NCI-H1092 (cell line): ENCODE measurements at places on chromosomes 7 and 10.

DNA sequence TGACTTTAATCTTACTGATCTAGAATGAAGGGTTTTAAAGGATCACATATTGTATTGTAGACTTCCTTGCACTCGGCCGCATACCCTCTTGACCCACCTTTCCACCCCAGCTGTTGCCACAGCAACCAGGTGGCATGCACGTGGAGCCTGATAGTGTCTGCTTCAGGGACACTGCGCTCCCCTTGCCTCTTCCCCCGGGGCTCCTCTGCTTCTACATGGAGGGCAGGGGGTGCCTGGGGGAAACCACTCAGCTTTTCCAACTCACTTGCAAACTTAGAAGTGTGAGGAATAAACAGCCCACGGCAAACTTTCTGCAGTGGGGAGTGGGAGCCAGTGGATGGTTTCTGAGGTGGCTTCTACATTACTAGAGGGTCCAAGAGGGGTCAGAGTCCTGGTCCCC, 458.6 kb downstream of the PLXNA4 start:
- DNase-seq, result no peak

DNA sequence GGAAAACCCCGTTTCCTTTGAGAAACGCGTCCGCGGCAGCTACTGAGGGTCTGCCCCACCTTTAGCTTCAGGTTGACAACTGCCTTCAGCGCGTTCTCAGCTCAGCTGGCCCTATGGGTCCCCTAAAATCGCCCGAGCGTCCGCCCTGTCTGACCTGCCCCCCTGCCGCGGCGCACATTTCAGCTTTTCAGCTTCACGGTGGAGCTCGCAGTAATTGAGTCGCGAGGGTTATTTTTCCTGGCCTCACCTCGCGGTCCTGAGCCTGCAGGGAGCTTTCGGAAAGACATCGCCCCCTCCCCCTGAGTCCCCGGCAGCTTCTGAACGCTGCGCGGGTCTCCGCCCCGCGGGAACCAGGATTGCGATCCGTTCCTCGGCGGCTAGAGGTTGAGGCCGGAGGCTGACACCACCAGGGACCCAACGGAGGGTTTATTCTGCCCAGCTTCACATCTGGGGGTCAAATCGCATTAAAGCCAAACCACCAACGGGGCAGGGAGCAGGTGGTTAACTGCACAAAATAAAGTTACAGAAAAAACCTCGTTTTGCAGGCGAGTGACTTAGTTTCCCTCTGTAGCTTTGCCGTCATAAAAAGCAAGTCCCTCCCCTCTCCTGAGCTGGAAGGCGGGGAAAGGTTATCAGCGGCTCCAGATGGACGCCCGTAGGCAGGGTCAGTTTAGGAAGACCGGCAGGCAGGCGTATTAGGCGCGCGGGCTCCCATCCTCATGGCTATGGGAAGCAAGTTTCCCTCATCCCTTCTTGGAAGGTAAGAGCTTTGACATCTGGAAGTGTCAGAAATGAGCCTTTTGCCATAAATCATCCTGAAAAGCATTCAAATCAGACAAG, 11.0 kb downstream of the TWIST1 start:
- peak; percentile 23 for DNase-seq

DNA sequence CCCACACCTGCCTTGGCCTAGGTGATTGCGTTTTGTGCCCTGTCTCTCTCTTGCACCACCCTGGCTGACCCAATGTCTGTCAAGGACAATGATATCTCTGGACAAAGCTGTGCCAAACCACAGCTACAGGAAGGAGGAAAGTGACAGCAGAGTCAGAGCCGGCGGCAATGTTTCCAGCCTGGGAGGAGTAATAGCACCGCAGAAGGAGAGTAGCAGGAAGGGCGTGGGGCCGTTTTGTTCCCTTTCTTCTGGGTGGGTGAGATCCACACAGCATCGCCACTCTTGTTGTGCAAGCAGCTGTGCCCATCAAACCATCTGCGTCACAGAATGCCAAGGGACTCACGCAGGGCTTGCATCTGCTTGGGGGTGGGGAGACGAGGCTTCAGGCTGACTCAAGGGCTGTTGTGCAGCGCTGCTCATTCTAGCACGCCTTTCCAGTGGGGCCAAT, 341.6 kb upstream of the AUTS2 start:
- no peak for DNase-seq

DNA sequence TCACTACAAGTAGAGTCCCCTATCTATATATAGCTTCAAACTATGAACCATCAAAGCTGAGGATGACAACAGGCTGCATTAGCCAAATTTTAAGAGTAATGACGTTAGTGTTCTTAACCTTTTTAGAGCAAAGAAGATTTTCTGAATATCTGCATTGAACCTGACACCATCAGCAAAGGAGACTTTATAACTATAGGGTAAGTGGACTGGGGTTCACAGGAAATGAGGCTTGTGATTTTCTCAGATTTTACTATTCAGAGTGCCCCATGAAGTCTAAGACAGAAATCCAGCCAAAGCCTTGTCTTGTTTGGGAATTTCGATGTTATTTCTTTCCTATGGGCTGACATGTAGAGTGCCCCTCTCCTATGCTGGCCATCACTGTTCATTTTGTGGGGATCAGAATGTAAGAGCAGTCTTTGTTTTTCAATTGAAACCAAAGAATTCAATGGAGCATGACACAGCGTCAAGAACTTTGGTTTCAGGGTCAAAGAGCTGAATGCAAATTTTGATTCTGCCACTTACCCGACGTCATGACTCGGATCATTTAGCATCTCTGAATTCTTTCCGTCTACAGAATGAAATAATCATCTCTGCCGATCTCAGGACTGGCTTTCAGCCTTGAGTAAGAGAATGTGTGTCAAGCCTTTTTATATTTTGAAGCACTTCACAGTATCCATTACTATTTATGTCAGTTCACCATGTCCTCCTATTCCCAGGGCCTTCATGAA, 52.7 kb downstream of the DENND11 start:
- DNase-seq, result no peak

DNA sequence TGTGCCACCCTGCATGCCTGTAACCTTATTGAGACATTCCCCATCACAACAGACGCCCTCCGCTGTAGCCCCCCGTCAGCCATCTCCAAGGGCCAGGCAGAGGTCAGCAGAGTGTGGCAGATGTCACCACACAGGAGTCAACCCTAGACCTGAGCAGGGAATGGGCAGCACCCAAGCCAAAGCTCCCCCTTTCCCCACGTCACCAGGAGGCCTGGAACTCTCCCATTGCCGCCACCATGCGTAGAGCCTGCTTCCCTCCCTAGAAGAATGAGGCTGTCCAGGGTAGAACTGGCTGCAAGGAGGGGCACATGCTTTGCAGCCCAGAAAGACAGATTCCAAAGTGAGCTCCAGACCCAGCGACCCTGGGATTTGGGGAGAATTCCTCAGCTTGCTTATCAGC, 342.9 kb downstream of the TNS3 start:
- no peak for DNase-seq

DNA sequence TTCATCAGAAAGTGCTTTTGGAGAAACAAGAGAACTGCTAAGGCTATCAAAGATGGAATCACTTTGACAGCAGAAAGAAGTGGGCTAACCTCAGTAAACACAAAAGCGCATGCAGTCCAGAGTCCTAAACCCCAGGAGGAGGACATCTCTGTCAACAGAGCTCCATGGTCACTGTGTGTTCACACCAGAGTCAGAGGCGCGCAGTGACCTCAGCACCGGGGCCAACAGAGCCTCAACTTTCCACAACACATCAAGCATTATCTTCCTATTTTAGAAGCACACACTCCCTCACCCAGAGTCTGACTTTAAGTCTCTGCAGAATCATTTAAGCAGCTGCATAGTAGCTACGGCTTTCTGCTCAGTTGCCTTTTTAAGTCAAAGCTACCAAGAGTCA, 195.3 kb downstream of the DIP2C start:
- DNase-seq, result no peak

DNA sequence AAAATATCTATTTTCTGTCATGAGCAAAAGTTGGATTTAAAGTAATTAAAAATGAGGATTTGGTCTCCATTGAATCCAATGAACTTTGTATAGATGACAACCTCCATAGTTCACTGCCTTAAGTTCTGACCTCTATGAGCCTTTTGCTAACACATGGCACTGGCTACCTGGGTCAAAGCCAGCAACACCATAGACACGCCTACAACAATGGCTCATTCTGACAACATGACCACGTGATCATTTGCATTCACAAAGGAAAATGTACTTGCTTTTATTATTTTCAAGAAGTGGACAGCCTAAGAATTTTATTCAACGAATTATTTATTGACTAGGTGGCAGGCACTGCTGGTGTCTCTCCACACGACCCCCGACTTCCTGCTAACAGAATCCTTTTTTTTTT, 90.6 kb downstream of the CARD11 start:
- no peak for DNase-seq
